ENCODE measurements at places on chromosomes 5 and 9.

GRCh38 chr5:72018143-72018803, 89.0 kb upstream of the MAP1B start:
- peak; percentile 72 for DNase-seq

DNA sequence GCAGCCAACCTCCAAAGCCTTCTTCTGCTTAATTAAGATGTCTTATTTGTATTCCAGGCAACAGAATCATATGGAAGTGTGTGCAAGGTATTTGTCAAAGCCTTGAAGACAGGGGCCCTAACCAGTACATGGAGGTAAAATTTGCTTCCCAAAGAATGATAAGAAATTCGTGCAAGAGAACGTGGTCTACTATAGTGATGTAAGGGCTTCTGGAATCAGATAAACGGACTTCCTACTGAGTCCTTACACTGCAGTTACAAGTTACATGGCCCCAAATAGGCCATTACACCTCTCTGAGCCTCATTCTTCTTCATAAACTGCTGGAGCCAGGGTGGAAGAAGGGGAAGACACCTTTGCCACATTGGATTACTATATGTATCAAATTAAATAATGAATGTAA, 15.9 kb upstream of the ISOC1 start:
- DNase-seq: no peak

DNA sequence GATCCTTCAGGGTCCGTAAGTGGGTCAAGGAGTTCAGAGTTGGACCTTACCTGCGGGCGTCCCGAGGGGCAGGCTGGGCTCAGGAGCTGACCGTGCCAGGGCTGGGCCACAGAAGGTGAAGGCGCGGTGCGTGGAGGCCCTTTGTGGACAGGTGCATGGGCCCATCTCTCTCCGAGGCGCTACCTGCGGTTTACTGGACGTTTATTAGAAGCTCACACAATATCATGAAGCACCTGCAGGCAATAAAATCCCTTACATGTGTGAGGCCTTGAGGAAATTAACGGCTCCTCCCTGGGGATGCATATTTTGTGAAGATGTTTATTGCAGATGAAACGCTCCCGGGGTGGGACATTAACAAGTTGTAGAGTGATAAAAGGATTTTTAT, 79.8 kb upstream of the LMX1B start:
- no peak for DNase-seq

- DNase-seq: peak; percentile 8
Measured at GRCh38 chr9:124660341-124660801, 110.7 kb downstream of the NR6A1 start.

- DNase-seq: peak; percentile 10
Measured at GRCh38 chr5:74903165-74903787, 37.1 kb upstream of the FAM169A start.

- DNase-seq: no peak
Measured at GRCh38 chr5:71537687-71538086, 49.5 kb upstream of the MCCC2 start.

GRCh38 chr9:134591082-134591571, 50.5 kb upstream of the COL5A1 start:
- DNase-seq: no peak

- DNase-seq: no peak
Measured at GRCh38 chr5:132283423-132284043, 10.7 kb upstream of the SLC22A4 start.

- DNase-seq: no peak
Measured at GRCh38 chr5:151168602-151169344, 11.2 kb upstream of the ANXA6 start.

DNA sequence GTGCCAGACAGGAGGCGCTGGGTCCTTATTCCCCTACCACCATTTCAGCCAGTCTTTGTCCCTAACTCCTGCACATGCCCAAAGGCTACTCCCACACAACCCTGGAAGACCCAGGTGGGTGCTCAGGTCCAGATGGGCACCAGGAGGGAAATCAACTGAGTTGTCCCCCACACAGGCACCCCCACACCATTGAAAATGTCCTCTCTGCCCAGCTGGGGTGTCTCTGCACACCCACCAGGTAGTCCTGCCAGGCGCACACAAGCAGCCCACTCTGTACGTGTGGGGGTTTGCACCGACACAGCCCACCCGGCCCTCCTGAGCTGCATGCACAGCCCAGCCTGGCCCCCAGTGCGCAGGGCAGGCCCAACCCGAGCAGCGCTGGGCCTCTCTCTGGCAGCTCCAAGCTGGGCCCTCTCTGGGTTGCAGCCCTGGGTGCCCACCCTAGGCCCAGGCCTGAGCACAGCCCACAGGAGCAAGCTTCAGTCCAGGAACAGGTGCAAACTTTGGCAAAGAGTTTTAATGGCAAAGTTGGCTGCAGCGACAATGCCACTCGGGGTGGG, 2.2 kb downstream of the RNF208 start:
- DNase-seq: no peak

GRCh38 chr5:41368158-41368557, 142.2 kb downstream of the PLCXD3 start:
- DNase-seq: no peak

DNA sequence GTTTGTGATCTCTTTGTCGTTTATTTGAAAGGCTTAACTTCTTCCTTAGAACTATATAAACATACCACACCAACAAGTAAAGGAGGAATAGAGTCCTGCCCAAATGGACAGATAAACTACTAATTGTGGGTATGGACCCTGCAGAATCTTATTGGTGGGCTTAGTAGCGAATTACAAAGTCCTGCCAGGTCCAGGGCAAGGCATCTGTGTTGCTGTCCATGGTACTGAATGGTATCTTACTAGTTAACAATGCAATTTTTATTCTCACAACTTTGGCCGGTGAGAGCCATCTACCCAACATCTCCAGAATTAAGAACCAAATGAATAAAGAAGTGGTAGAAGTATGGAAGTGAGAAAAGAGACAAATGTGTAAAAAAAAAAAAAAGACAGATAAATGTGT, 1782.4 kb upstream of the WWC1 start:
- no peak for DNase-seq

- no peak for DNase-seq
Measured at GRCh38 chr5:161094411-161094810, 242.4 kb upstream of the ATP10B start.

GRCh38 chr9:93857528-93857927, 97.6 kb downstream of the BARX1 start:
- DNase-seq: no peak

DNA sequence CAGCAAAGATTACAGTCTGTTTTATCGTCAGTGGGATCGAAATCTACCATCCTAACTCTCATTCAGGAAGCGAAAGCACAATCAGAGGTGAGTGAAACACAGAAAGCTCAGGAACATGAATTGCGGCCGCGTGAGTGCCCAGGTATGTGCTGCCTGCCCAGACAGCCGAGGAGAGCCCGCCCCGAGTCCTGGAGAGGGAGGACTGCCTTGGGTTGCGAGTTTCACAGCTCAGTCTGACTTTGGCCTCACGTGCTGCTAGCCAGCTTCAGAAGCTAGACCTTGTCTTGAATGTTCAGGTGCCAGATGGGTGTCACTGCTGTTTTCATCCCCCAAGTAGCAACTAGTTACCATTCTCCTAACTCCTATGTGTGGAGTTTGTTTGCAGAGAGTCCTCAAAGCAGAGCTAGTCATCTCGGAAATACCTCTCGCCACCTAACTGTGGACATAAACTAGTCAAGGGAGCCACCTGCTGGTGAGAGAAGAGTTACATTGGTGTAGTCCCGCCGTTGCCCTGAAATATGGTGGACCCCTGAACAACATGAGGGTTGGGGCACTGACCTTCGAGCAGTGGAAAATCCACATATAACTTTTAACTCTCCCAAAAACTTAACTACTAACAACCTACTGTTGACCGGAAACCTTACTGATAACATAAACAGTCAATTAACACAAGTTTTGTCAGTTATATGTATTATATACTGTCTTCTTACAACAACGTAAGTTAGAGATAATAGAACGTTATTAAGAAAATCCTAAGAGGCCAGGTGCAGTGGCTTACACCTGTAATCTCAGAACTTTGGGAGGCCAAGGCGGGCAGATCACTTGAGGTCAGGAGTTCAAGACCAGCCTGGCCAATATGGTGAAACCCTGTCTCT, 80.9 kb downstream of the GOLPH3 start:
- DNase-seq: peak; percentile 68

DNA sequence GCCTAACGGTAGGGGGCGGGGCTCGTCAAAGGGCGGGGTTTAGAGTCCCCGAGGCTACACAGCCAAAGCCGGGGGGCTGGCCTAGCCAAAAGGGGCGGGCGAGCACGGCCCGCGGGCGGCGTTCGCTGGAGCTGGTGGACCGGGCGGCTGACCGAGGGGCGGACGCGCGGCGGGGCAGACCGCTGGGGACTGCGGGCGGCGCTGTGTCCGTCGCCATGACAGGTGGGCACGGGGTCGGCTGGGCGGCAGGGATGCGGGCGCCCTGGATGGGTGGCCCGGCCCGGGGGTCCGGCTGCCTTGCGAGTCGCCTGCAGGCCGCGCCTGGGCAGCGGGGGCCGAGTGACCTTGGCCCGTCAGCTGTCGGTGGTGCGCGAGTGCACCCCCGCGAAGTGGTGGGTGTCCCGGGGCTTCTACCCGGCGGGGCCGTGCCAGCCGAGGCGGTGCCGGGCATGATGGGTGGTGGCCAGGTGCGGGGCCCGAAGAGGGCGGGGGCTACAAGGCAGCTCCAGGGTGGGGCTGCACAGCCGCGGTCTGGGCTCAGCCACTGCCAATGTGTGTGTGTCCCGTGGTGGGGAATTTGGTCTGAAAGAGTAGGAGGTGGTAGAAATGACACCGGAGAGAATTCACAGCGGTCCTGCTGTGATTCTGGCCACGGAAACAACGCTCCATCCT, at the start of gene CARD19:
TSS of gene CARD19 (plus strand) at position 87 of the 672 bp plus-strand sequence. CDS start at position 216, 129 bp downstream.
- peak; percentile 57 for DNase-seq

- DNase-seq: no peak
Measured at GRCh38 chr5:19605846-19606407, 382.1 kb downstream of the CDH18 start.

Measured in activated naive CD8-positive, alpha-beta T cell treated with anti-CD3 and anti-CD28 coated beads, Interleukin-2, amount 50 U/mL, for 24 hours (primary cell).